ENCODE measurements at places on chromosomes 7 and 10.

DNA sequence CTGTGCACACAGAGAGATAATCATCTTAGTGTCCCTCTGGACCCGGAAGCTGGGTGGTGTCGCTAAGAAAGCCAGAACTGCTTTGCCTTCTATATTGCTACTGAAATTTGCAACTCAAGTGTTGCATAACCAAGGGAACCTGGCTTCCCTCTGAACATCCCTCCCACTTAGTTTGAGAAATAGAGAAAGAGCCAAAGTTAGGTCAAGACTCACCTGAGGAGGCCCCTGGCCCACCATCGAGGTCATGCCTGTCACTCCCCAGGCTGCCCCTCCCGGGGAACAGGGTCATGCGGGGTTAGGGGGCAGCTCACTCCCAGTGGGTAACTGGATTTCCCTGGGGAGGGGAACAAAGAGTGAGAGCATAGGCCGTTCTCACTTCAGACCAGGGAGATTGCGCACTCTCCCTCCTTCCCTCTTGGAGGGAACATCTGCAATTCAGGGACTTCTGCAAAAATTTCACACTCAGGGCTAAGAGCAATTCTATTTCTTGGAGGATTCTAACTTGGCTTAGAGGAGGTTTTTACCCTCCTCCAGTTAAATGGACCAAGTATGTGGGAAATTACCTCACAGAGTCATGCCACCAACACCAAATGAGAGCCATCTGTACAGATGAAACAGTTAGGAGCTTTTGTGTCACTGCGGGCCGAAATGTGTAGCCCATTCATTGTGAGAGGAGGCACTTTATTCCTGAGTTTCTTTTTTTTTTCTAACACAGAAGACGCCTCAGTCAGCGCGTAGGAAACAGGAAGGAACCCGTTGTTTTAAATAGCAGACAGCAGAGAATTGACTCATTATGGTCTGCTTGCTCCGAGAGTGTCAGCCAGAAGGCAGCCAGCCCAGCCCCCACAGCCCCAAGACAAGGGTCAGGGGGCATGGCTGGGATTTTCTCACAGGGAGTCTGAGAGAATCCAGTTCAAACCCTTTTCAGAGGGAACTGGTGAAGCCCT is 221.3 kb downstream of the ARHGAP12 start:
- peak; percentile 34 for DNase-seq

GRCh38 chr10:82319074-82319473 is 444.1 kb downstream of the NRG3 start:
- DNase-seq: no peak

DNA sequence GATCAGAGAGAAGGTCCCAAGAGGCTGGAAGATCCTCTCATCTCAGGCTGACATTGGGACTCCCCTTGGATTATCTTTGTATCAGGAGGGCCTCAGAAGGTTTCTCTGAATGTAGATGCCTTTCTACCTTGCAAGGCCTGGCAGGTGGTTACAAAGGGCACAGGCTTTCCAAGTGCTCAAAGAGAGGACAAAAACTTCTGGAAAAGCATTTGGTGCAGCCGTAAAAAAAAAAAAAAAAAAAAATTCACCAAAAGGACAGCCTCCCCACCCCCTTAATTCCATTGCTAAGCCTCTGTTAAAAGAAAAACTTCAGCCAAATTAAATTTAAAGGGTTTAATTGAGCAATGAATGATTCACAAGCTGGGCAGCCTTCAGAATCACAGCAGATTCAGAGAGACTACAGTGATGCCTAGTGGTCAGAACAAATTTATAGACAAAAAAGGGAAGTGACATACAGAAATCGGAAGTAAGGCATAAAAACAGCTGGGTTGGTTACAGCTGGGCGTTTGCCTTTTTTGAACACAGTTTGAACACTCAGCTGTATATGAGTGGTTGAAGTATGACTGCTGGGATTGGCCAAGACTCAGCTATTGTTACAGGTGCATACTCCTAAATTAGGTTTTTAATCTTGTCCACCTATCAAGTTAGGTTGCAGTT is 42.5 kb upstream of the LRGUK start:
- no peak for DNase-seq

- DNase-seq: no peak
Measured at GRCh38 chr7:1555813-1556543, at the start of gene TMEM184A. Gene TMEM184A, minus strand, starts transcription at chr7:1556205. Its CDS starts 721 bp downstream, at chr7:1555484.

DNA sequence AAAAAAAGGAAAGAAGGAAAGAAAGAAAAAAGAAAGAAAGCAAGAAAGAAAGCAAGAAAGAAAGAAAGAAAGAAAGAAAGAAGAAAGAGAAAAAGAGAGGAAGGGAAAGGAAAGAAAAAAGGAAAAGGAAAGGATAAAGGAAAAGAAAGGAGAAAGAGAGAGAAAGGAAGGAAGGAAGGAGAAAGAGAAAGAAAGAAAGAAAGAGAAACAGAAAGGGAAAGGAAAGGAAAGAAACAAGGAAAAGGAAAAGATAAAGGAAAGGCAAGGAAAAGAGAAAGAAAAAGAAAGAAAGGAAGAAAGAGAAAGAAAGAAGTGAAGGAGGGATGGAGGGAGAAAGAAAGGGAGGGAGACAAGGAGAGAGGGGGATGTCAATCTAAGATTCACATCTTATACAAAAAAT is 20.8 kb upstream of the SFTPA2 start:
- no peak for DNase-seq

- no peak for DNase-seq
Measured at GRCh38 chr10:78523453-78523852, 489.8 kb downstream of the RPS24 start.

- no peak for DNase-seq
Measured at GRCh38 chr7:129356176-129356575, 78.1 kb upstream of the STRIP2 start.

DNA sequence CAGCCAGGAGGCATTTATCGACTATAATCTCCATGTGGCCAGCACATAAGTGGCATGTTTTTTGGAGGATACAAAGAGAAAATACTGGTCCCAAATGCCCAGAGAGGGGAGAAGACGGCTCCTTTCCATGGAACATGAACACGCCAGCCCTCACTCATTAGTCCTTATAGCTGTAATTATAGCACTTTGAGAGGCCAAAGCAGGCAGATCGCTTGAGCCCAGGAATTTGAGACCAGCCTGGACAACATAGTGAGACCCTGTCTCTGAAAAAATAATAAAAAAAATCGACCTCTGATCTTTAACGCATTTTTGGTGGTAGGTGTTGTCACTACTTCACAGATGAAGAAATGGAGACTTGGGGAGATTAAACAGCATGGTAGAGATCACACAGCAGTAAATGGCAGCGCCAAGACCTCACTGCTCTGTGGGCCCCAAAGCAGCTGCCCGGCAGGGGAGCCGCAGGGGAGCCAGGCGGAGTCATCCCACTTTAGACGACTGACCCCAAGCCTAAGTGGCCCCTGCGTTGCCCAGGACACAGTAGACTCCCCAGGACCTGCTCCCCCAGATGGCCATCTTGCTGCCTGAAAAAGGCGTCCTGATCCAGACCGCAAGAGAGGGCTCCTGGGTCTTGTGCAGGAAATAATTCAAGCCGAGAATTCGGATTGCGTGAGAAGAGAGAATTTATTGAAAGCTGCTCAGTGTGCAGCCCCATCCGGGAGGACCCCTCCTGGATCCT is 21.2 kb upstream of the PRKAG2 start:
- DNase-seq: no peak

GRCh38 chr10:111246136-111246535 is 169.3 kb downstream of the ADRA2A start:
- no peak for DNase-seq

- DNase-seq: no peak
Measured at GRCh38 chr10:123769647-123770046, 103.5 kb downstream of the GPR26 start.

- DNase-seq: no peak
Measured at GRCh38 chr7:121313793-121314676, 14.8 kb upstream of the WNT16 start.

DNA sequence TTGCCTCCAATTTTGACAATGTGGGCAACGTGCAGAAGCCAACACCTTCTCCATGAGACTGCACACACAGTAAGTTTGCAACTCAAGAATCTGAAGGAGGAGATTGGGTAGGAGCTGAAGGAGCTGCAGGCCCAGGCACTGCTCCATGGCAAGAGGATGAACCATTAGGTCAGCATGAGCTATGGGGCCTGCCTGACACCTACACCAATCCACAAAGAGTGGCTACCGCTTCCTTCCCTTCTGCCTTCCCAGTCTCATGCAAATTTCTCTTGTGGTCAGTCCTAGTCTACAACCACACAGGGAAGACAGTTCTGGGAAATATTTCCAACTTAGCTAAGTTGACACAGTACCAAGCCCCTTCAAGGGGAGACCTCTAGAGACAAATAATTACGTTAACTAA is 142.0 kb upstream of the ADO start:
- no peak for DNase-seq

- DNase-seq: no peak
Measured at GRCh38 chr7:51629206-51629605, 312.6 kb upstream of the COBL start.

DNA sequence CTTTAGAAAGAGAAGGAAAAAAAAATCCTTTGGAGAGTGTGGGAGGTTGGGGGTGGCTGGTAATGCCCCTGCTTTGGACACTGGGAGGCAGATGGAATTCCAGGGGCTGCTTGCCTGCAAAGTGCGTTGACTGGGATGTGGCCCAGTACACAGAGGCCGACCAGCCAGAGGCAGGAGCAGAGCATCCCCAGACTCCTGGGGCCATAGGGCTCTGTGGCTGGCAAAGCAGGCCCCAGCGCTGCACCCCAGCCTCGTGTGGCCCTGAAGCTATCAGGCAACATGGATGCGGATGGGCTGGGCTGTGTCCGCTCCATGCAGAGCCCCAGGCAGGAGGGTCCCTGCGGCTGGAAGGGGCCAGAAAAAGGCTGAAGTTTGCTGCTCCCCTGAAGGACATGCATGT is 361.6 kb upstream of the FZD8 start:
- no peak for DNase-seq

GRCh38 chr7:37425498-37425897 is 23.2 kb downstream of the ELMO1 start:
- no peak for DNase-seq

DNA sequence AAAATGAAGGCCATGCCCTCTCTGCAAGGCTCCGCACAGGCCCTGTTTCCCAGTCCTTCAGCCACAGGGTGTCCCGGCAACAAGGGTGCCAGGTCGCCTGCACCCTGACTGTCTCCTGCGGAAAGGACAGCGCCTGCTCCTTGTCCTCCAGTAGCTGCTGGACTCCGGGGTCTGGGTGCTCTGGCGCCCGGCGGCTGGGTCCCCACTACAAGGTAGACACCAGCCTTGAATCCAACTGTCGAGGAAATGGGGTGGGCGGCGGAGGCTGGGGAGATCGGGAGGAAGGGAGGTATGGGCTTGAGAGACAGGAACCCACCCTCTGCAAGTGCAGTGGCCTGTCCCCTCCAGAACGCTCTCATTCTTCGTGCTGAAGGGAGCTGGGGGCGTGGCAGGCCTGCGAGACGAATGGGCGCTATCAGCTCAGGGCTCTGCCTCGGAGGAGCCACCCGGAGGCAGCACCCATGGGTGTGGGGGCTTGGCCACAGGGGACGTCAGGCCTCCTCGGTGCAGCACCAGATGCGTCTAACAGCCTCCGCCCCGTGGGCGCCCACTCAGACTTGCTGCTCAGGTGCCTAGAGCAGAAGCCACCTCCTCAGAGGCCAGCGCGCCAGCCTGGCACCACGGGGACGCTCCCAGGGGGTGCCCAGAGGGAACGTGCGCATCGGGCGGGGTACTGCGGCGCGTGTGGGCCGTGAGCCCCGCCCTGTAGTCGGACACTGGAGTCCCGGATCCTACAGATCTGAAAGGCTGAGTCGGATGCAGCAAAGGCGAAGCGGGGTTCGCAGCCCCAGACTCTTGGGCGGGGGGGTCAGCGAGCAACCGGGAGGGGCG is 15.6 kb downstream of the ADAM8 start:
- no peak for DNase-seq

GRCh38 chr7:99126921-99127553 is 16.9 kb downstream of the SMURF1 start:
- DNase-seq: no peak

DNA sequence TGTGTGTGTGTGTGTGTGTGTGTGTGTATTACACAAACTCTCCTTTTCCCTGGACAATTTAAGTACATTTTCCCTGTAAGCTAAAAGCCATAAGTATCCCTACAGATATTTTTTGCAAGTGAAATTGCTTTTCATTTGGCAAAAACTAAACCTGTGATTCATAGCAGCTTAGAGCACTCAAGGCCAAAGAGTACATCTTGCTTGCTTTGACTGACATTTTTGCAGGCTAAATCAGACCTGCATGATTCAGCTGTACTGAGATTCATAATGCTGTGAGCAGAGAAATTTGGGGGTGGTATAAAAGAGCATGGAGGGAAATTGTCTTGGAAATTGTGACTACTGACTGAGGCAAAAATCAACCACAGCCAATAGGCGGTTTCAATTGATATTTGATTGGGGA is 500.4 kb downstream of the GFRA1 start:
- DNase-seq: no peak

DNA sequence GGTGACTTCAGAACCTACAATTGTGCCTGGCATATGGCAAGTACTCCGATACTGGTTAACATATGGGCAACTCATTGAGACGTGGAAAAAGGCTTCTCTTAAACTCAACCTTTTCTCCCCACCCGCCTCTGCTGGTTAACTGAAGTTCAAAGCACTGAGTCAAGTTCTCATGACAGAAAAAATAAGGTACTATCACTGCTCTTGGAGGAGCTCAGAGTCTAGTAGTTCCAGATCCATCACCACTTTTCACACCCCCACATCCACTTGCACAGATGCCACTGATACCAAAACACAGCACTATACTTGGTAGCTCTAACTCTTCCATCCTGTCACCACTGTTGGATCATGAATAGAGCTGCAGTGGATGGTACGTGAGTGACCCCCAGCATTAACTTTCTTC is 36.2 kb downstream of the CCDC6 start:
- DNase-seq: no peak

DNA sequence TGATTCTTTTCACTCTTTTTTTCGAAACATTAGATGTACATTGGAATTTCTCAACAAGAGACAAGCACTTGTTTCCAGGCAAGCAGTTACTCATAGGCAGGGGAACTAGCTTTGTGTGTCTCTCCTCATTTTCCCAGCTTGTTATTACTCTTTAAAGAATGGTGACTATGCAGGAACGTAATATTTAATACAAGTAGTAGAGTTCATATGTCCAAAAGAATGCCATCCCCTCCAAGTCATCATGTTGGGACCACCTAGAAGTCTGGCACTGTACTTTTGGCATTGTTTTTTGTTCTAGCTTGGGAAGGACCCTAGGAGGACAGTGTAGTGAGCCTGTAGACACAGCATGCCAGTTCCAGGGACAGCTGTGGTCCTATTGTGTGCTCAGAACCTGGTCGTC is 650.7 kb downstream of the INHBA start:
- no peak for DNase-seq

DNA sequence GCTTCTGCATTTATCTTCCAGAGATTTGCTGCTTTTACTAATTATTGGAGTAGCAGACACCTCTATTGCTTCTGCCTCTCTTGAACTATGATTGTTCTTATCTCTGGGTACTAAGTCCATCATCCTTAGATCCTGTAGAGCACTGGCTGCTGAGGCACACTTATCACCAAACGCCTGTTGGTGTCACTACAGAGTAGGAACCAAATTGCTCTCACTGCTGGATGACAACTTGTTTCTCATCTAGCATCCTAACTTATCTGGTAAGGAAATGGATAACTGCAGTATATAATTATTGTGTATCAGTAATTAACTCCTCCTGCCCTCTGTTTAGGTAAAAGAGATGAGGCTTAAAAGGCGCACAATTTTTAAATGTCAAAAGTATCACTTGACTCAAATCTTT is 1059.4 kb downstream of the NRG3 start:
- no peak for DNase-seq

All from activated CD4-positive, alpha-beta T cell treated with anti-CD3 and anti-CD28 coated beads for 24 hours (primary cell).